Activated naive CD8-positive, alpha-beta T cell treated with anti-CD3 and anti-CD28 coated beads for 36 hours (primary cell): ENCODE measurements at places on chromosomes 16 and 17. TPM values are rescaled to one million over a fixed set of nuclear protein-coding genes. Genes with fewer than 3 reads are reported as not detected.

DNA sequence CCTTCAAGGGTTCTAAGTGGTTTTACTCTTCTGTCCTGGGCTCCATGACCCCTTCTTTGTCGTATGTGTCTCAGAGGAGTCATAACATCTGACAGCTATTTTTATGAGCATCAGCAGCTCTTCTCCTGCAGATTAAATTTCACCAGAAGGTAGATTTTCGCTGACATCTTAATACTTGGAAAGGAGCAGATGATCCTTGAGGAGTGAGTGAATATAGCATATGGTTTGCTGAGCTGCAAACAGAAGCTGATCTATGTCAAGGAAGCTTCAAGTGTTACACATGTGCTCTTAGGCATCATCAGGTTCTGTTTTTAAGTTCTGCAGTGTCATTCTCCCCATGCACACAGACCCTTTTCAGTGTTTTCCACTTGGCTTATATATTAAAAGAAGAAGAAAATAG lies 49.2 kb upstream of the MYH2 start:
- H3K36me3 ChIP-seq = no peaks in the 10 kb centered on the region
- no peak for DNase-seq
- H3K27ac ChIP-seq = no peak overlapping the region
- no peaks in the 10 kb centered on the region for H3K4me1 ChIP-seq
- H3K4me3 ChIP-seq = no peak overlapping the region

VASN gene
- not detected for total RNA-seq

GRCh38 chr17:64187093-64187895 lies 57.4 kb upstream of the ERN1 start:
- H3K4me3 ChIP-seq = no peak overlapping the region
- no peak overlapping the region for H3K27ac ChIP-seq
- no peaks in the 10 kb centered on the region for H3K36me3 ChIP-seq

TLCD3B gene
- 1.2 TPM for total RNA-seq

DNA sequence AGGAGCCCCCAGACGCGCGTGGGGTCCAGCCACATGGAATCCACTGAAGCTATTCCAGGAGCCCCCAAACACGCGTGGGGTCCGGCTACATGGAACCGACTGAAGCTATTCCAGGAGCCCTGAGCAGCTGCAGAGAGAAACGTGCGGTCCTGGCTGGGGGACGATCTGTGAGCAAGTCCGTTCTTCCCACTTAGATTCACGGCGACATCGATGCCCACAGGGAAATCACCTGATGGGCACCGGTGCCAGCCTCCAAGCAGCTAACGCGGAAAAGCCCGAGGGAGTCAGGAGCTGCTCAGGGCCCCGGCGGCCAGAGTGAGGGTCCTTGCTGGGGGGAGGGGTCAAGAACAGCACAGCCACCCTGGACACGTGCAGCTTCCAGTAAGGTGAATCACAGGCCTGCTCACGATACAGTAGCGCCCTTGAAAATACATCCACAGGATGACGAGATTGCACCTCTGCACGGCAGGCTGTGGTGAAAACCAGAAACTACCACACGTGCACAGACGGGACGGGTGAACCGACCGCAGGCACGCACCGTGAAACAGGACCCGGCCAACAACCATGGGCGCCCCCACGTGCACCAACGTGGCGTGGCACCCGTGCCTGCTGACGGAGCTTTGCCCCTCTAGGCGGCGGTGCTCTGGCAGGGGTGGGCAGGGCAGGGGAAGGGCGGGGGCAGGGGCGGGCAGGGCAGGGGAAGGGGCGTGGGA lies 77.7 kb upstream of the GNG13 start:
- H3K27me3 ChIP-seq = no peaks in the 10 kb centered on the region
- H3K4me3 ChIP-seq = peak overlapping the region; percentile 22
- peaks cover 2% of the 10 kb centered on the region for H3K4me1 ChIP-seq
- H3K27ac ChIP-seq = no peak overlapping the region

DNA sequence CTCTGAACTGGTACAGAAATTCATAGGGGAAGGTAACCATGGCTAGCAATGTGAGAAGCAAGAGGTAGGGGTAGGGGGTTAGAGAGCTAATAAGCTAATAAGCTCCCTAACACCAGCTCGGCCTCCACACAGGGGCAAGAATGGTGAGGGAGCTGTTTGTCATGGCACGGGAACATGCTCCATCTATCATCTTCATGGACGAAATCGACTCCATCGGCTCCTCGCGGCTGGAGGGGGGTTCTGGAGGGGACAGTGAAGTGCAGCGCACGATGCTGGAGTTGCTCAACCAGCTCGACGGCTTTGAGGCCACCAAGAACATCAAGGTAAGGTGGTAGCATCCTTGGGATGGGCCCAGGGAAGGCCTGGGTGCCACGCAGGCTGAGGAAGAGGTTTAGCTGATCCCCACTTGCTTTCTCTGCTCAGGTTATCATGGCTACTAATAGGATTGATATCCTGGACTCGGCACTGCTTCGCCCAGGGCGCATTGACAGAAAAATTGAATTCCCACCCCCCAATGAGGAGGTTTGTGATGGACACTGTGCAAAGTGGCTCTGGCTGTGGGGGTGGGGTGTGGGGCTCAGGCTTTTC lies 3.5 kb upstream of the FTSJ3 start:
- H3K27ac ChIP-seq = peak overlapping the region; percentile 84
- peaks cover 58% of the 10 kb centered on the region for H3K4me1 ChIP-seq
- peak overlapping the region; percentile 4 for H3K4me3 ChIP-seq
- H3K36me3 ChIP-seq = peaks cover 54% of the 10 kb centered on the region
- H3K27me3 ChIP-seq = no peaks in the 10 kb centered on the region

WNT9B gene
- total RNA-seq = not detected

- H3K4me1 ChIP-seq = peaks cover 12% of the 10 kb centered on the region
- H3K4me3 ChIP-seq = peak within 1 kb of the TSS; percentile 77
- H3K27me3 ChIP-seq = peaks cover 42% of the 10 kb centered on the region
- DNase-seq = peak; percentile 63
These were observed at the start of gene RTN4RL1 for GRCh38 chr17:2025220-2025621. RTN4RL1 (minus strand) TSS chr17:2025334; CDS start chr17:2024865, 469 bp downstream.

DNA sequence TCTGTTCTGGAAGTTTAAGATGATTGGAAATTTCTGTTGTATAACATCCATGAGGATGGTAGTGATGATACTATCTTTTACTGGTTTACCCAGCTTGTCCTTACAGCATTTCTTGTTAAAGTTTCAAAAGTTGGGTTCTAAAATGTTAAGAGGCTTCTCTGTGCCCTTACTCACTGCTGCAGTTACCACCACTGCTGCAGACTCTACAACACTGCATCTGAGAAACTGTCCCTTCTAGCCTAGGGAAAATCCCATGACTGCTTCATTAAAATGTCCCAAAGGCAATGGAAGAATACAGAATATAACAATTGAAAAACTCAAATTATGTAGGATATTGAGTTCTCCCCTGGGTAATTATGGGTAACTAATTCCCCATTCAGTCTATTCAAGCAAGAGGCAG lies 3.8 kb upstream of the NSRP1 start:
- no peak for DNase-seq
- no peak overlapping the region for H3K27ac ChIP-seq
- H3K4me3 ChIP-seq = no peak overlapping the region
- H3K4me1 ChIP-seq = peaks cover 20% of the 10 kb centered on the region

PRR35 gene
- total RNA-seq = not detected

RNF43 gene
- total RNA-seq = 0.48 TPM

DNA sequence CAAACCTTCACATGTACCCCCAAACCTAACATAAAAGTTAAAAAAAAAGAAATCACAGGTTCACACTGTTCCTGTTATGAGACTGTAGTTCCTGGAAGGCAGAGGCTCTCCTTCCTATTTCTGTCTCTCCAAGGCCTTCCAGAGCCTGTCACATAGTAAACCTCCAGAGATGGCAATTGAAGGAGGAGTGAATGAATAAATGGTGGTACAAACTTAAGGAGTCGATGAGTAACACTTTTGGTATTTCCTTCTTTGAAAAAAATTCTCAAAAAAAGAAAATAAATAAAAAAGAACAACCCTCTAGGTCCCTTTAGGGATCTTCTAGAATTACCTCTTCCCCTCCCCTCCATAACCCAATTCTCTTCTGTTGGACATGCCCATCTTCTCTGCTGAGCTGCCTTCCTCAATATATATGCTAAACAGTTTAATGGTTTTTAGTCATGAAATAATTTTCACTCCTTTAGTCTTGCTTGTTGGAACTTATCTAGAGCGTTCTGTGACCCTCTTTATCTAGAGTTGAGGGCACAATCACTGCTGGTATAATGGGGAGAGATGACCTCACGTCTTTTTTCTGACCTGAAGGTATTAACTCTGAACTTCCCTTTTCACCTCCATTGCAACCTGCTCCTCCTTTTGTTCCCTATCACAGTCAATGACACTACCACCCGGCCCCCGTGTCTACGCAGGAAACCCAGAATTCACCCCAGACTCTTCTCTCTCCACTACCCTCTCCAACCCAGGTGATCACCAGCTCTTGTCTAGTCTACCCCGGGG lies 1.7 kb upstream of the TAF15 start:
- H3K4me3 ChIP-seq = peak overlapping the region; percentile 89
- peaks cover 52% of the 10 kb centered on the region for H3K4me1 ChIP-seq
- H3K27ac ChIP-seq = peak overlapping the region; percentile 97
- no peaks in the 10 kb centered on the region for H3K27me3 ChIP-seq
- peaks cover 22% of the 10 kb centered on the region for H3K36me3 ChIP-seq

DNA sequence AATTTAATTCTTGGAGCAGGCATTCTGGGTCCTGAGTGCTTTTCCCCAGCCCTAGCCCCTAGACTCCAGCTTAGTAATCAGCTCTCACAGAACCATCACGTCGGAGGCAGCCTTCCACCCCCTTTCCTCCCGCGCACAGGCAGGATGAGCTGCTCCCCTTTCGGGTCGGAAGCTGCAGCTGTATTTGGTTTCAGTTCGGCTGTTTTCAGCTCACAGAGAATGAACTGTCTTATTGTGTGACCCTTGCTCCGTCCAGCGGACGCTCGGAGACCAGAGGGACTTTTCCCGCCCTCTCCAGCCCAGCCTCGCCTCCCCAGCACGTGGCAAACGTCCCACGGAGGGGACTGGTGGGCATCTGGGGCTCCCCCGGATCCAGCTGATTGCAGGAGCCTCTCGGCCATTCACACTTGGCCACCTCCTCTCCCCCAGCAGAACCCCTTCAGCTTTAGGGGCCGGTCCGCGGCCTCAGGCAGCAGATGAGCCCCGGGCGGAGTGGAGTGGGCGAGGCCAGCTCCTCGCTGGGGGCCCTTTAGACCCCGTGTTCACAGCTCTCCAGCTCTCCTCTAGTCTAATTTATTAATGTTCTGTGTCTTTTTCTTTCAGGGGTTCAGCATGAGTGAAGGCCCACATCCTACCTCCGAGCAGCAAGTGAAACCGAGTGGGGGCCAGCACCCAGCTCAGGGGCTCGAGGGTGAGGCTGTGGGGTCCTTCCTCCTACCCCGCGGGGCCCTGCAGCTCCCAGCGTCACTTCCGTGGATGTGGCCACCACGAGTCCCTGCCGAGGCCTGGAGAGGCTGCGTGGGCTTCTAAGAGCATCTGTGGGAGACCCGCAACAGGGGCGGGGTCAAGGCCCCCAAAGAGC lies 863 bp upstream of the UTS2R start:
- H3K4me1 ChIP-seq = peaks cover 19% of the 10 kb centered on the region
- no peak overlapping the region for H3K27ac ChIP-seq
- DNase-seq = no peak
- peak overlapping the region; percentile 53 for H3K4me3 ChIP-seq

TRIM72 gene
- not detected for total RNA-seq

GRCh38 chr17:18860161-18860972 lies 2.4 kb downstream of the PRPSAP2 start:
- peaks cover 47% of the 10 kb centered on the region for H3K4me1 ChIP-seq
- peak overlapping the region; percentile 64 for H3K4me3 ChIP-seq
- H3K36me3 ChIP-seq = peaks cover 8% of the 10 kb centered on the region
- H3K27me3 ChIP-seq = no peaks in the 10 kb centered on the region

PRSS53 gene
- total RNA-seq = 3.1 TPM
